Breast epithelium (tissue), 4 donors: ENCODE measurements at places on chromosomes 13 and 19. TPM values are rescaled to one million over a fixed set of nuclear protein-coding genes. Genes with fewer than 3 reads are reported as not detected.

GRCh38 chr19:54178581-54179261 lies 5.8 kb upstream of the TMC4 start:
- H3K36me3 ChIP-seq = no peaks in the 10 kb centered on the region
- no peak overlapping the region for H3K4me3 ChIP-seq
- H3K27ac ChIP-seq = no peak overlapping the region
- H3K4me1 ChIP-seq = no peaks in the 10 kb centered on the region
- no peaks in the 10 kb centered on the region for H3K27me3 ChIP-seq
- DNase-seq = no peak

- no peak overlapping the region for H3K27ac ChIP-seq
- H3K4me1 ChIP-seq = no peaks in the 10 kb centered on the region
- no peak overlapping the region for H3K4me3 ChIP-seq
- H3K36me3 ChIP-seq = no peaks in the 10 kb centered on the region
- DNase-seq = no peak
- no peaks in the 10 kb centered on the region for H3K27me3 ChIP-seq
These were observed 540.8 kb downstream of the OLFM4 start for GRCh38 chr13:53569453-53569852.

DNA sequence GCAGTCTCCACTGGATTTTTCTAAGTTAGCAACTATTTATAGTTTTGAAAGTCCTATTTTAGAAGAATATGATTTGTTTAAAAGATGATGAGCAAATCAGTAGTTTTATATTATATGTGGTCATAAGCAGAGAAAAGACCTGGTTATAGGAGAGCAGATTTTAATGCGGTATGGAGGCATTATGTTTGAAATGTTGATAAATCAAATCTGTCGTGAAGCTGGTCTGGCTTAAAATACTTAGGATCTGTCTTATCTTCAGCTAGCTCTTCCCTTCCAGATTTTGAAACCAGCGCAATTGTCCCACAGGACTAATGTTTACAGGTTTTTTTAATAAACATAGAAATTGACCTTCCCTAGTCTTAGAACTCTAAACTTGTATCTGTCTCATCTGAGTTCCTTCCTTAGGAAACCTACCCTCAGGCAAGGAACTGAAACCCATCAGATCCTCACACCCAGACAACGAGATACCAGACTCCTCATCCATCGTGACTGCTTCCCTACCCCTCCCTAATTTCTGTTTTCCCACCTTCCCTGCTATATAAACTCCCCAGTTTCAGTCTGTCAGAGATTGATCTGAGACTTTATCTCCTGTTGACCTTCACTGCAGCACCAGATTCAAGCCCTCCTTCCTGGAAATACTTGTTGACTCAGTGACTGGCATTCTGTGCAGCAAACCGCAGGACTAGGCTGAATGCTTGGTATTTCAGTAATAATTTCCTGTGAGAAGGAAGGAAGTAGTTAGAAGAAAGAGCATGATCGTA lies 37.8 kb upstream of the CXCL17 start:
- H3K36me3 ChIP-seq = no peaks in the 10 kb centered on the region
- H3K4me3 ChIP-seq = no peak overlapping the region
- H3K27ac ChIP-seq = peak overlapping the region; percentile 50
- no peak for DNase-seq

The ZNF229 gene
- total RNA-seq = 13.5 TPM

The TMEM150B gene
- 3.1 TPM for total RNA-seq

DNA sequence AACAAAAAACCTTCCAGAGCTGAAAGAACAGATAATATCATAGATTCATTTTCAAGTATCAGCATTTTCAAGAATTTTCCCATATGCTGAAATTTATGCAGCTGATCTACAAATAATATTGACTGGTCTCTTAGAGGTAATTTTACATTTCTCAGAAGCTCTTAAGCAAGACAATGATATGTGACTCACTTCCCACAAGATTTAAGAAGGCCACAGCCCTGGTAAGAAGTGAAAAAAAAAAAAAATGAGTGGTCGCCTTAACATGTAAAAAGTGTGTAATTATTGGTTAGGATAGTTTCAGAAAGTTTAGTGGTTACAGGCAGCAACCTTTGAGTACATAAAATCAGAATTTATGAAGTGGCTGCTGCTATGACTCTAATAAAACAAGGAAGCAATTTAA lies 54.5 kb downstream of the NUFIP1 start:
- no peaks in the 10 kb centered on the region for H3K27me3 ChIP-seq
- H3K27ac ChIP-seq = no peak overlapping the region
- no peaks in the 10 kb centered on the region for H3K4me1 ChIP-seq

DNA sequence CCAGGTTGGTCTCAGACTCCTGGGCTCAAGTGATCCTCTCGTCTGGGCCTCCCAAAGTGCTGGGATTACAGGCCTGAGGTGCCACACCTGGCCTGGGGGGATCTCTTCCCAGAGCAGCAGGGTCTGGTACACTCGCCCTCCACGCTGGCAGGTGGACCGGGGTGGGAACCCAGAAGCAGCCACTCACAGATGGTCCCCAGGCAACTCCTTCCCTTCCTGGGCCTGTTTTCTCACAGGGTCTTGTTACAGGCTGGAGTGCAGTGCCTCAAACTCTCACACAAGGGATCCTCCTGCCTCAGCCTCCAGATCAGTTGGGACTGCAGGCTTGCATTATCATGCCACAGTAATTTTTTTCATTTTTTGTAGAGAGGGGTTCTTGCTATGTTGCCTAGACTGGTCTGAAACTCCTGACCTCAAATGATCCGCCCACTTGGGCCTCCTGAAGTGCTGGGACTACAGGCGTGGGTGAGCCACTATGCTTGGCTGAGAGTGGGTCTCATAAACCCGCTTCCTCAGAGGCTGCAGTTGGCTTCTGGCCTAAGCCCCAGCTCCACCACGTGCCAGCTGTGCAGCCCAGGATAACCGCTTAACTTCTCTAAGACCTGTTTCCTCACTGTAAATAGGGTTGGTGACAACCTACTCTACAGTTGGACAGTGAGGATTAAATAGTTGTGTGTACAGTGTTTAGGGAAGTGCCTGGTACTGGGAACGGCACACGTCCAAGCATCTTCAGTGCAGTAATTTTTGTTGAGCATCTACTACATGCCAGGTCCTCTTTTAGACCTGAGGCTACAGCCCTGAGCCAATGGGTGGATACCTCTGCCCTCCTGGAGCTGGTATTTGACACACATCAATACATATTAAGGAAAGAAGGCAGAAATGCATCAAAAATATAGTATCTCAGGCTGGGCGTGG lies 871 bp upstream of the CCER2 start:
- no peaks in the 10 kb centered on the region for H3K36me3 ChIP-seq
- H3K27ac ChIP-seq = no peak overlapping the region
- no peaks in the 10 kb centered on the region for H3K27me3 ChIP-seq
- no peaks in the 10 kb centered on the region for H3K4me1 ChIP-seq
- DNase-seq = no peak

DNA sequence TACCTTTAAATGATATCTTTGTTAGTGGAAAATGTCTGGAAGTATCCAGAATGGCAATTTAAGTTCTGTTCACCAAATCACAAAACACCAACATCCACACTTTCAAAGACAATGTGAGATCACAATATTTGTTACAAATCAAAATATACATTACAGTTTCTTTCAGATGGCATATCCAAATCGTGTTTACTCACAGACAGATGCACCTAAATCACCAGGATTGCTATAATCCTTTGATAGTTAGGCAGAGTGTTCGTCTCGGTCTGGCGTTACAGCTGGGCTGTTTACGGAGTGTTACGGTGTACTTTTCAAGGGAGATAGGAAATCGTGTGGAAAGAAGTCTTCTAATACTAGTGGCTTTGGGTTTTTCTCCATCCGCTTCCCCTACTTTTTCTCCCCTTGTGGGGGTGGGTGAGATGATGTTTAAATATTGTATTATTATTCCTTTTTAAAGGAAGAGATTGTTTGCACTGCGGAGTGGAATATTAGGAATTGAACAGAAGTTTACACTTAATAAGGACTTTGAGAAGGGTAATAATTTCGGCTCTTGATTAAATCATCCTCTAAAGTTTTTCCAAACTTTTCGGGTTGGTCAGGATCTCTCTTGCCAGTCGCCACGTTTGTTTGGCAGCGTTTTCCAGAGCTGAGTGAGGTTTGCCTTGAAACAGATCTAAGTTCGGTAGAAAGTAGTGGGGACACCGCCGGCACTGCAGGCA lies 1.8 kb downstream of the MAB21L1 start:
- H3K36me3 ChIP-seq = no peaks in the 10 kb centered on the region
- H3K4me3 ChIP-seq = peak overlapping the region; percentile 66
- H3K27me3 ChIP-seq = peaks cover 7% of the 10 kb centered on the region
- H3K27ac ChIP-seq = peak overlapping the region; percentile 77

DNA sequence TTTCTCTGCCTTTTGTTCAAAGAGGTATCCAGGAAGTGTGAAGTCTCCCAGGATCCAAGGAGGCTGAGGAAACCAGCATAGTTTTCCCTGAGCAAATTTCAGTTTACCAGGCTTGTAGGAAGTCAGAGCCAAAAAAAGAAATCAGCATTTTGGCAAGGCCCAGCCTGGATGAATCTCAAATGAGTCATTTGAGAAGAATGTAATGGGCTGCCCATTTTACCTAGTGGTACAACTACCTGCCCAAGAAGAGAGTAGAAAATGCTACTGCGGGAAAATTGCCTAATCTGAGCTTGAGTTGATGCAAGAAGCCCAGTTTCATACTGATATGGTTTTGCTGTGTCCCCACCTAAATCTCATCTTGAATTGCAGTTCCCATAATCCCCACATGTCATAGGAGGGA lies 284.1 kb upstream of the ZNF507 start:
- H3K36me3 ChIP-seq = no peaks in the 10 kb centered on the region
- no peaks in the 10 kb centered on the region for H3K4me1 ChIP-seq
- no peaks in the 10 kb centered on the region for H3K27me3 ChIP-seq
- H3K27ac ChIP-seq = no peak overlapping the region

DNA sequence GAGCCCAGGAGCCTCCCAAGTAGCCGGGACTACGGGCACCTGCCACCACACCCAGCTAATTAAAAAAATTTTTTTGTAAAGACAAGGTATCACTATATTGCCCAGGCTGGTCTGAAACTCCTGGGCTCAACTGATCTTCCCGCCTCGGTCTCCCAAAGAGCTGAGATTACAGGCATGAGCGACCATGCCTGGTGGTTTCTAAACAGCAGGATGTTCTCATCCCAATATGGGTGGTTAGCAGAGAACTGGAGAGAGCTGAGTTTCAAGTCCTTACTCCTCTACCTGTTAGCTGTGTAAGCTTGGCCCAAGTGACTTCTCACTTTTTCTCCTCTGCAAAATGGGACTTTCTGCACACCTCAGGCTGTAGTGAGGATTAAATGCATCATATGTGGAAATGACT lies 8.0 kb downstream of the TMEM91 start:
- DNase-seq = no peak
- H3K4me1 ChIP-seq = no peaks in the 10 kb centered on the region
- H3K36me3 ChIP-seq = no peaks in the 10 kb centered on the region
- H3K27me3 ChIP-seq = no peaks in the 10 kb centered on the region

The ZNF579 gene
- total RNA-seq = 1.6 TPM

DNA sequence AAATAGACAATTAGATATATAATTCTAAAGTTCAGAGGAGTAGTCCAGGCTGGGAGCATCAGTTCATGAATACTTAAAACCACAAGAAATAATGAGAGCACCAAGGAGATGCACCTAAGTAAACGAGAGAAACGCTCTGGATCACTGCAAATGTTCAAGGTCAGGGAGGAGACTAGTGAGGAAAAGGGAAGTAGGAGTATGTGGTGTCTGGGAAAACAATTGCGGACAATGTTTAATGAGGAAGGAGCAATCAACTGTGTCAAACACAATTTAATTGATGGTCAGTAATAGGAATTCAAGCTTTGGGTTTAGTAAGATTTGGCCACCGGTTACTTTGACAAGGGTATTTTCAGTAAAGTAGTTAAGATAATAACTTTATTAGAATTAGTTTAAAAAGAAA lies 652.2 kb downstream of the DACH1 start:
- H3K4me3 ChIP-seq = no peak overlapping the region
- H3K27ac ChIP-seq = no peak overlapping the region

- peak overlapping the region; percentile 88 for H3K27ac ChIP-seq
- peak; percentile 71 for DNase-seq
- no peaks in the 10 kb centered on the region for H3K36me3 ChIP-seq
- peak overlapping the region; percentile 65 for H3K4me3 ChIP-seq
- H3K27me3 ChIP-seq = no peaks in the 10 kb centered on the region
- H3K4me1 ChIP-seq = no peaks in the 10 kb centered on the region
These were observed 690 bp upstream of the ARRDC2 start for GRCh38 chr19:18007044-18007916.

- DNase-seq = no peak
- H3K27me3 ChIP-seq = no peaks in the 10 kb centered on the region
- no peak overlapping the region for H3K27ac ChIP-seq
These were observed 195.6 kb upstream of the DACH1 start for GRCh38 chr13:72062566-72062965.

The GPR183 gene
- 30.1 TPM for total RNA-seq

DNA sequence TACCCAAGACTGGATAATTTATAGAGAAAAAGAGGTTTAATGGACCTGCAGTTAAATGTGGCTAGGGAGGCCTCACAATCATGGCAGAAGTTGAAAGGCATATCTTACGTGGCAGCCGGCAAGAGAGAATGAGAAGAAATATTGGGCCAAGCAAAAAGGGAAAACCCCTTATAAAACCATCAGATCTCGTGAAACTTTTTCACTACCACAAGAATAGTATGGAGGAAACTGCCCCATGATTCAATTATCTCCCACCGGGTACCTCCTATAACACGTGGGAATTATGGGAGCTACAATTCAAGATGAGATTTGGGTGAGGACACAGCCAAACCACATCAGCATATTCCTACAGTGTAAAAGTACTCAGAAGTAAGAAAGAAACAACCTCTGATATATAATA lies 4.7 kb upstream of the KBTBD7 start:
- H3K27ac ChIP-seq = no peak overlapping the region
- DNase-seq = no peak
- no peak overlapping the region for H3K4me3 ChIP-seq
- no peaks in the 10 kb centered on the region for H3K27me3 ChIP-seq
- no peaks in the 10 kb centered on the region for H3K4me1 ChIP-seq

The HSPB6 gene
- 144 TPM for total RNA-seq

The TMPRSS9 gene
- not detected for total RNA-seq

The DPF1 gene
- not detected for total RNA-seq

- H3K4me3 ChIP-seq = peak overlapping the region; percentile 73
- peaks cover 8% of the 10 kb centered on the region for H3K36me3 ChIP-seq
- DNase-seq = no peak
- no peaks in the 10 kb centered on the region for H3K27me3 ChIP-seq
These were observed 720 bp upstream of the HNRNPL start for GRCh38 chr19:38850436-38850975.

The CPB2 gene
- not detected for total RNA-seq

DNA sequence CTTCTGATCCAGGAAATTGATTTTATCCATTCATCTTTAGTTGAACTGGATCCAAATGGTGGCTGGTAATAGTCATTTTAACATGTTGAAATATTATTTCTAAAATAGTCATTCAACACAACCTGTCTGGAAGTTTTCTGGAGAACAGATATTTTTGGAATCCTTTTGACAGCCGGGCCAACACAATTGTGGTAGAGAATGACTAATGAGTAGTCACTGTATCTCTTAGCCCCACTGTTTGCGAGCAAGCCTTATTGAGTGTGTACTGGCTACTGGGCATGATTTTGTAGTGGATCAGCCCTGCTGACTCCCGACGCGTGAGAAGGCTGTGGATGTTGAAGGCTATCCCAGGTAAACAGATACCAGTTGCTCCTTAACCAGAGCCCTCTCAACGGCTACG lies 383.4 kb downstream of the ZNF536 start:
- no peaks in the 10 kb centered on the region for H3K36me3 ChIP-seq
- no peak overlapping the region for H3K27ac ChIP-seq
- H3K4me1 ChIP-seq = no peaks in the 10 kb centered on the region
- no peak overlapping the region for H3K4me3 ChIP-seq
- H3K27me3 ChIP-seq = no peaks in the 10 kb centered on the region
- DNase-seq = no peak

The TPRX1 gene
- not detected for total RNA-seq

- no peaks in the 10 kb centered on the region for H3K4me1 ChIP-seq
- no peak overlapping the region for H3K27ac ChIP-seq
- H3K4me3 ChIP-seq = no peak overlapping the region
- no peak for DNase-seq
These were observed 10.3 kb upstream of the GARIN5A start for GRCh38 chr19:50486823-50487515.
